ENCODE measurements at places on chromosomes 3 and 15. TPM values are rescaled to one million over a fixed set of nuclear protein-coding genes. Genes with fewer than 3 reads are reported as not detected.

Gene LRRC31
- total RNA-seq = not detected

Gene ALDH1L1
- 0.50 TPM for total RNA-seq

Gene LCTL
- total RNA-seq = 1.8 TPM

Gene MBD4
- total RNA-seq = 63.3 TPM

Gene INSYN1
- 1.5 TPM for total RNA-seq

Gene ISLR
- total RNA-seq = 0.53 TPM

DNA sequence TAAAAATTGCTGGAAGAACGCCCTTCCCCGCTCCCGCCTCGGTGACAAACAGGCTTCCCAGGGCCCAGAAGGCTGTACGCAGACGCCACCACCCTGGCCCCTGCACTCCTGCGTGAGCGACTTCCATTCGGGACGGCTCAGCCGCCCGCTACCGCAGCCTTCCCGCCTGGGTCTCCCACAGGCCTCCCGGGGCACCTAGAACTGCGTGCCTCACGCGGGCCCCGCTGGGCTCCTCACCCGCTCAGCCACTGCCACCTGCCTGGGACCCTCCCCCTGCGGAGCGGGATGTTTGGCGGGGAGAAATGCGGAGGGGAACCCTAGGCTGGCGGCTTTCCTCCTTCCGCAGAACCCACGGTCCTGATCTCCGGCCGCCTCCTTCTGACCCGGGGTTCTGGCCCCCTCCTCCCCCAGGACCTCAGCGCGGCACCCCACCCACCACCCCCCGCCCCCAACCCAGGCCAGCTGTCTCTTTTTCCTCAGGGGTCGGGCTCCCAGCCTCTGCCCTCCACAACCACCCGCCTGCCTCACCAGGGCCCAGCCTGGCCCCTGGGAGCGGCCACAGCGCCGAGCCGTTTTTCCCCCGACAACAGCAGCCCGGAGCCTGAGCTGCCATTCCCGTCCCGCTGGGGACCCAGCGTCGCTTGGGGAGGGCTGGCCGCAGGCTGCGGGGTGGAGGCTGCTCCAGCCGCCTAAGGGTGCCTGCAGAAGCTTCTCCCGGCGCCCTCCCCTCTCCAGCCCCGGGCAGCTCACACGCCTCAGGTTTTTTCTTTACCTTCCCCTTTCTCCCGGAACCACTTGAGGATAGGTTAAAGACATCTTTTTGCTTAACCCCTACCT is 27.6 kb upstream of the RAB7A start:
- no peak for DNase-seq

DNA sequence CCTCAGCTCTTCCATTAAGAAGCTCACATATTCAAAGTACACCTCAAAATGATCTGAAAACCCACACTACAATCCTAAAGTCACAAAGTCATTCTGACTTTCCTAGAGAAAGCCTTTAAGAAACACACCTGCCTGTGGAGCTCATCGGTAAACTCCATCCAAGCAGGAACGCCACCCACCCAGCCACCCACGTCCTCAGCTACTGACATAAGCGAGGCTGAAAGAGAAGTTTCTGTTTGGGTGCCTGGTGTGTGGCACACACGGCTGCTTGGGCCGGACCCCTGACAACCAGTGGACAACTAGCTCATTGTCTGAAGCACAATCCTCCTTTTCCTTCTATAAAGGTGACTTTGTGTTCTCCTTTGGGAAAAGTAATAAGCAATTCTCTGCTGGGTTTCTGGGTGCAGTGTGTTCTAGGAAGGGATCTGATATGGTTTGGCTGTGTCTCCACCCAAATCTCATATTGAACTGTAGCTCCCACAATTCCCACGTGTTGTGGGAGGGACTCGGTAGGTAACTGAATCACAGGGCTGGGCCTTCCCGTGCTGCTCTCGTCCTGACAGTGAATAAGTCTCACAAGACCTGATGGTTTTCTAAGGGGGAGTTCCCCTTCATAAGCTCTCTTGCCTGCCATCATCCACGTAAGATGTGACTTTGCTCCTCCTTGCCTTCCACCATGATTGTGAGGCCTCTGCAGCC is 26.1 kb downstream of the FAM174B start:
- no peak for DNase-seq

- peak; percentile 63 for DNase-seq
Observed at GRCh38 chr15:77870195-77871065, 207.1 kb downstream of the TBC1D2B start.

GRCh38 chr3:127697551-127698240 is 24.9 kb downstream of the ABTB1 start:
- DNase-seq = no peak

DNA sequence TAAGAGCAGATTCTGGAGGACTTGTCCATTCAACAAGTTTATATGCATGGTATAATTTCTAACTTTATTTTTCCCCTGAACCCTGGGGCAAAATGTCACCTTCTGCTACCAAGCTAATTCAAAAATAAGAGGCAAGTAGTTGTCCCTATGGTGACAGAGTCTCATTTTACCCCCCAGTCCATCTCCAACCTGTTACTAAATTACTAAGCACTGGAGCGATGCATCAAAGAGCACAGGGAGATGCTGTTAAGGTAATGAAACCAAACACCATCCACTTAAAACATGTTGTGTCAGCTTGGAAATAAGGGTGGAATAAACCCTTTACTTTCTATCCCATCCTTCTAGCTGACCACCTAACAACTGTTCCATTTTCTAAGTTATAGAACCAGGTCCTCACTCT is 417.4 kb upstream of the ATP11B start:
- no peak for DNase-seq

- DNase-seq = no peak
Observed at GRCh38 chr3:71057526-71057894, 526.0 kb downstream of the FOXP1 start.

DNA sequence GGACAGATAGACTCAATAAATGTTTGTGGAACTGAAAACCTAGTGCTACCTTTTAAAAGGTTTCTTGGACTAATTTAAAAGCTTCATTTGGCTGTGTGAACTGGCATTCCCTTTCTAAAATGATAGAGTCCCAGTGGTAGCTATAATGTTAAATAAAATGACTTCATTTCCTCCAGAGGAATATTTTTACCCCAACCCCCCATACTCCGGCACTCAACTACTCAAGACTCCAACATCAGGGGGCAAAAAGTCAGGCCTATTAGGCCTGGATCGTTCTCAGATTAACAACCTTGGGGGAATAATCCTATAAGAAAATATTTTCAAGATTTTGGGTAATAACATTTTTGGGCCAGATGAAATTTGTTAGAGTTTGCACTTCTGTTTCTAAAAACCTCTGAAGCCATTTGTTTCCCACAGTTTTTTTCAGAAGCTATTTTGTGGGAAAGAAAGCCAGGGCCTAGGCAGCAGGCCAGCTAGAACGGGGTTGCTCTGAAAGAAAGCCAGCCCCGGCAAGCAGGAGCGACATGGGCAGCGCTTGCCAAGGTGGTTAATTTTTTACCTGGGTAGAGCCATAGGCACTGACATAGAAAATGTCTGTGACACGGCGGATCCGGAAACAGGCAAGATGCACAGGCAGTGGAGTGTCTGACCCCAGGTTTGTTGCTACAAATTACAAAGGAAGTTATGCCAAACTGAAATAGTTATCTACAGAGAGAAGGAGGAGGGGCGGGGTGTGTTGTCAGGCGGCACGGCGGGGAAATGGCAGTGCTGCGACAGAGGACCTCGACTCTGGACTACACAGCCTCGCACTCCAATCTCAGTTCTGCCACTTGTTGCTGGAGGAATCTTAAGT is 84.6 kb downstream of the MAGI1 start:
- DNase-seq = no peak

- no peak for DNase-seq
Observed at GRCh38 chr15:74297887-74298286, 61.8 kb downstream of the CCDC33 start.

GRCh38 chr15:83947156-83947555 is 288.4 kb upstream of the GOLGA6L4 start:
- no peak for DNase-seq

GRCh38 chr15:36156879-36157427 is 422.5 kb upstream of the CDIN1 start:
- peak; percentile 7 for DNase-seq

DNA sequence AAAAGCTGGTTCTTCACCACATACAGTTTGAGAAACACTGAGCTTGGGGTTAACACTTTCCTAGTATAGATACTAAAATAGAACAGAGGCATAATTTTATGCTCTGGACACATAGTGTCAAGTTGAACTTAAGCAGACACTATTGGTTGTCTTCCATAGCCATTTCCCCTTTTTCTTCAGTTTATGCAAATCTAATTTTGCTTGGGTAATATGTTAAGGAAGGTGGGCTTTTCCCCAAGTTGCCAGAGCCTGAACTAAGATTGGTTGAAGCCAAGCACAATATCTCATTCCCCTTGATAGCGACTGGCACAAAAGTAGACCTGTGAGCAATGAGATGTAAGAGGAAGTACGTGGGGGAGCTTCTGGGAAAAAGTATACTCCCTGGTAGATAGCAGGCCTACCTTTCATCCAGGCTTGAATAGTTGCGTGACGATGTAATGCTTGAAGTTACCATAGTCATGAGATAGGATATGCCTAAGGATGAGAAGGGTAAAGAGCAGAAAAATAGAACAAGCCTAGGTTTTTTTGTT is 4.5 kb upstream of the POPDC2 start:
- DNase-seq = peak; percentile 47

GRCh38 chr15:53670701-53671100 is 88.8 kb downstream of the WDR72 start:
- no peak for DNase-seq

DNA sequence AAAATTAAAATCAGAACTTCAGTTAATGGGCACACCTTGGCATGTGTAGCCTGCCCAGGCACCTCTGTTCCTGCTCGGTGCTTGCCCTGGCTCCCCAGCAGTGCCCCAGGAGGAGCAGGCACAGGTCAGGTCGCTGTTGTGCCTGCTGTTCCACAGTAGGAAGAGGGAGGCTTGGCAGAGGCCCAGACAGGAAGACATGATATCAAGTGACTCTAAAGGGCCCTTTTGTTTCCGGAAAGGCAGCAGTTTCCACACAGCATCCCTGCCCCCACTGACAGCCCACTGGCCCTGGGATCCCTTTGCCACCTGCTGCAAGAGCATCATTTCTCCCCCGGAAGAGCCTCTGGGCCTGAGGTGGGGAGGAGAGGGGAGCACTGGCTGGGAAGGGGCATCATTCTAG is 40.5 kb upstream of the HES1 start:
- DNase-seq = no peak

DNA sequence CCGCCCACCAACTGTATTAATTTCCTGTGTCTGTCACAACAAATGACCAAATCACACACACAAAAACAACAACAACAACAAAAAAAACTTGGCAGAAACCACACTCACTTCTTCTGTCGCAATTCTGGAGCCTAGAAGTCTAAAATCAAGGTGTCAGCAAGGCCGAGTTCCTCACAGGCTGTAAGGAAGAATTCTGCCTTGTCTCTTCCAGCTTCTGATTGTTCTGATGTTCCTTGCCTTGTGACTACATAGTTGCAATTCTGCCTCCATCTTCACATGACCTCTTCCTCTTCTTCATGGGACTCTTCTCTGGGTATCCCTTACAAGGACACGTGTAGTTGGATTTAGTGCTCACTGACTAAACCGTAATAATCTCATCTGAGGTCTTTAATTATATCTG is 61.4 kb downstream of the IL12A start:
- no peak for DNase-seq

GRCh38 chr3:160016972-160017371 is 28.3 kb downstream of the IL12A start:
- peak; percentile 40 for DNase-seq

GRCh38 chr15:83977992-83978391 is 257.6 kb upstream of the GOLGA6L4 start:
- no peak for DNase-seq

DNA sequence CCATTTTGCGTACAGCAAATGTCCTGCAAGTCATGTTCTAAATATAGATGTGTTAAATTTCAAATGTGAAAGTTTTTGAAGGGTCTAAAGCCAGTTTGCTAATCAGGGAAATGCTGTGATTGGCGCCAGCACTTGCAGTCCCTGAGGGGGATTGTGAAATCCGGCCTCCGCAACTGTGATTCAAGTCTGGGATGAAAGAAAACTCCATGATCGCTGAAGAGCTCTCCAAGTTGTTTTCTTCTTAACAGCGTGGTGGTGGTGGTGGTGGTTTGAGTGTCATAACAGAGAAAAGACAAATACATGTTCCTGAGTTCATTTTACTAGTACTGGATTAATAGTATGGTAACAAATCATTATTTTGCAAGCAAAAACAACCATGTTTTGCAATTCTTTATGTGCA is 51.8 kb downstream of the MITF start:
- no peak for DNase-seq

Measured in A172 (cell line).